ENCODE measurements at places on chromosomes 16 and 17. TPM values are rescaled to one million over a fixed set of nuclear protein-coding genes. Genes with fewer than 3 reads are reported as not detected.

The ERN2 gene
- total RNA-seq, result not detected

GRCh38 chr16:86481607-86482006, 28.7 kb upstream of the FOXF1 start:
- DNase-seq, result no peak

DNA sequence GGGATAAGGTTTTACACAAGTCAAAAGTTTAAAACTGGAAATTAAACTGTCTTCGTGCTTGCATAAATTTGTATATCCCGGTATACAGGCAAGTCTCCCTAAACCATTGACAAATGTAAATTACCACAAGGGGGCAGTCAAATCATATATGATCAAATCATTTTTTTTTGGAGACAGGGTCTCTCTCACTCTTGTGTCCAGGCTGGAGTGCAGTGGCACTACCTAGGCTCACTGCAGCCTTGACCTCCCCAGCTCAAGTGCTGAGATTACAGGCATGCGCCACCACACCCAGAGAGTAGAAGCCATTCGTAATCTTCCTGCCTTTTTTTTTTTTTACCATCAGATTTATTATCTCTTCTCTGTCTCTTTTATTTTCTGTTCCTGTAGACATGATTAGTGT, 18.5 kb downstream of the TOP2A start:
- DNase-seq, result no peak

The CSH2 gene
- 3.8 TPM for total RNA-seq

- DNase-seq, result no peak
Observed at GRCh38 chr16:67803894-67804293, 2.5 kb downstream of the RANBP10 start.

Data from CD4-positive, CD25-positive, alpha-beta regulatory T cell (primary cell).